ENCODE measurements at places on chromosomes 6 and 20.
A peak's percentile ranks its signal among the peaks of the same experiment; 100 is the strongest.

GRCh38 chr20:37918035-37918434 is 15.1 kb downstream of the VSTM2L start:
- DNase-seq, result no peak

- DNase-seq, result no peak
These were observed 5.6 kb upstream of the CHD6 start for GRCh38 chr20:41623625-41624375.

DNA sequence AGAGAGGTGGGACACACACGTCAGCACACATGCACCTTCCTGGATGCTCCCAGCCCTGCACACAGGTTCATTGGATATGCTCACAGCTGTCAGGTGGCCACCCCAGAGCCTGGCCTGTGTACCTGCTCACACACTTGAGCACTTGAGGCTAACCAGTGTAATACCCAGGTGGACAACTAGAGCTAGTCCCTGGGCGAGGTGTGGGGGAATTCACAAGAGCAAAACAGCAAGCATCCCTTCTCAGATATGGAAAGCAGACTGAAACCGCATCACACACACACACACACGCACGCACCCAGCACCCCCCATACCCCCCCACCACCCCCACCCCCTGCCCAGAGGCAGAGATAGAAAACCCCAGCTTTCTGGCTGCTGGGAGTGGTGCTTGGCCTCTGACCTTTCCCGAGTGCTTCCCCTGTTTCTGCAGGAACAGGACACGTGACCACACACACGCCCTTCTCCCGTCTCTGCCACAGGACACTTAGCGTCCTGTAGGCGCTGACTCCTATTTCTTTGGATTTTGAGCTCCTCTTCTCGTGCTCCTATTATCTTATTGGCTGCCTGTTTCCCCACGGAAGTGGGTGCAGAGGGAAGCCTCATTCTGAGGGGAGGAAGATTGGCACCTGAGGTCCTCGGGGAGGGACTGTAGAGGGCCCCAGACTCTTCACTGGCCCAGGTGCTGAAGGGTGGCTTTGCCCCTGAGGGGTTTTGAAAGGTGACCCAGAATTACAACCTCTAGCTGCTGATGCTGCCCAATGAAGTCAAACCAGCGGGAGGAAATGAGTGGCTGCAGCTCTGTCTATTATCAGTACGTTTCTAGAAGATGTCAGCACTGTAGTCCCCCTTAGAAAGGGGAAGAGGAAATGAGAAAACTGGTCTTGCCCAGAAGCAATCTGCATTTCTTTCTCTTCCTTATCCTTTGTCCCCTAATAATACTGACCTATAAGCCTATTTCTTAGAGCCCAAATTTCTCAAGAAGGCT is 65.8 kb downstream of the SYTL3 start:
- no peak for DNase-seq

DNA sequence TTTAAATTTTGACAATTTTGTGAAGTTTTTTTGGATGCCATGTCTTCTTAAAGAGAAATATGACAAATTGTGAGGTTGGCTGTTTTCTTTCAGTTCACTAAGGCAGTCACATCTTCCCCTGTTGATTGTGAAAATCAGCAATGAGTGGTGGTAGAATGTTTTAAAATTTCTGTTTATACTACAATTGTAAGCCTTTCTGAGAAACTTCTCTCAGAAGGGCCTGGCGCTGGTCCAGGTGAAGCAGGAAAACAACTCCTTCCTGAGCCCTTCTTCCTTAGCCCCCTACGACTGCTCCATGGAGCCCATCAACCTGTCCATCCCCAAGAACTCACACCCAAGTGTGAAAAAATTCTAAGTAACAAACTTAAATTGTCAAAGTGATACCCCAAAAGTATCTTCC is 80.6 kb downstream of the SSR1 start:
- no peak for DNase-seq

DNA sequence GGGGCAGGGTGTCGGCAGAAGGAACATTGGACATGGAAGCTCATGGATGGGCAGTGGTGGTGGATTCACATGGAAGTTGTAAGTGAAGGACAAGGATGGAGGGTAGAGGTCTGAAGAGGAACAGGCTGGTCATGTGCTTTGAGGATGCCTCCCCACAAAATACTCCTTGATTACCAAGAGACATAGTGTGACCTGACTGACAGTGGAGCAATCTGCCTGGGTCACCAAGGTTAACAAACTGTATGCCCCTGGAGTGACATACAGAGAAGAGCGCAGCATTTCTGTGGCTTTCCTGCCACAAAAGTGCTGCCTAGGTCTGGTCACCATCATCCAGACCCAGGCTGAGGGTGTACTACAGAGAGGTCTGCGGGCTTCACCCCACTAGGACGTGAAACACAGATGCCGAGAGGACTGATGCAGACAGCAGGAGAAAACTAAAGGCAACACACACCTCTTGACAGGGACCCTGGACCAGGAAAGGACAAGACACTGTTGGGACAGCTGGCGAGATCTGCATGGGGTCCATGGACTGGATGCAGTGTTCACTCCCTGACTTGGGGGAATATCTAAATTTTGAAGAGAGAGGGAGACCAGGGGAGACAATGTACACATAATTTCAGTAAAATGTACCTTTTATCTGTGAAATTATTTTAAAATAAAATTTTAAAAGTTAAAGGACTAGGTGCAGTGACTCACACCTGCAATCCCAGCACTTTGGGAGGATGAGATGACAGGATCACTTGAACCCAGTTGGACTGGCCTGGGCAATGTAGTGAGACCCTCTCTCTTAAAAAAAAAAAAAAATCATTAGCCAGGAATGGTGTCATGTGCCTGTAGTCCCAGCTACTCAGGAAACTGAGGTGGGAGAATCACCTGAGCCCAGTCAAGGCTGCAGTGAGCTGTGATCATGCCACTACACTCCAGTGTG is 64.9 kb downstream of the CSE1L start:
- DNase-seq, result no peak

- DNase-seq, result no peak
These were observed 38.7 kb upstream of the MTHFD1L start for GRCh38 chr6:150826788-150827187.

DNA sequence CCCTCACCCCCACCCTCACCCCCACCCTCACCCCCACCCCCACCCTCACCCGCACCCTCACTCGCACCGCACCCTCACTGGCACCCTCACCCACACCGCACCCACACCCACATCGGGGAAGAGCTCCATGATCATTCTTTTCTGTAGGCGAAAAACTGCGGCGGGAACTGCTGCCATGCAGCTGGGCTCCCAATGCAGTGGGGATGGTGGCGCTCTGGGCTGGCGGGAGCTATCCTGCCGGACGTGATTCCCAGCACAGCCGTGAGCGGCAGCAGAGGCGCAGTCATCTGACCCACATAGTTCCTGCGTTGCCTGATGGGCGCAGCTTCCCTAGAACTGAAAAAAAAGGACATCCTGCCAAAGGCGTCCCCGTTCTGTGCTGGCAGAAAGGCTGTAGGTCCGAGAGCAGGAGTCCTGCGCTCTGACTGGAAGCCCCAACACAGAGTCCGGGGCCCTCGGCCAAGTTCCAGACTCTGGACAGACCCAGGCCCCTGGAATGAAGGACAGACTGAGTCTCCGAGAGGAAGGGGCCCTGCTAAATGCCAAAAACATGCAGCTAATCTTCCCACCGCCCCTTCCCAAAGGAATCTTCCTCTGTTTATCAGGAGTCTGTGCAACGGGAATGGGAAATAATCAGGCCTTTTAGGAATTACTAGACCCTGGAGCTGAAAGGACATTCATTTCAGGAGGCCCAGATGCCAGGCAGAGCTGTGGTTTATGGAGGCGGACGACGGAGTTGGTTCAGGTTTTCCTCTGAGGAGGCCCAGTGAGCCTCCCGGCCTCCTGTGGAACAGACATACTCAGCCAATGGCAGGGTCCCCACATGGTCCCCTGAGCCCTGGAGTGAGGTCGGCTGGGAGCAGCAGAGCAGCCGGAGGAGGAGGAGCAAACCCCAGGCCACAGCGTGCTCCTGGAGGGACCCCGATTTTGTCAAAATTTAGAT is 14.1 kb upstream of the TCFL5 start:
- peak; percentile 43 for DNase-seq

GRCh38 chr6:10194816-10195672 is 219.8 kb downstream of the TFAP2A start:
- no peak for DNase-seq

GRCh38 chr6:90131125-90131524 is 165.5 kb downstream of the BACH2 start:
- no peak for DNase-seq

DNA sequence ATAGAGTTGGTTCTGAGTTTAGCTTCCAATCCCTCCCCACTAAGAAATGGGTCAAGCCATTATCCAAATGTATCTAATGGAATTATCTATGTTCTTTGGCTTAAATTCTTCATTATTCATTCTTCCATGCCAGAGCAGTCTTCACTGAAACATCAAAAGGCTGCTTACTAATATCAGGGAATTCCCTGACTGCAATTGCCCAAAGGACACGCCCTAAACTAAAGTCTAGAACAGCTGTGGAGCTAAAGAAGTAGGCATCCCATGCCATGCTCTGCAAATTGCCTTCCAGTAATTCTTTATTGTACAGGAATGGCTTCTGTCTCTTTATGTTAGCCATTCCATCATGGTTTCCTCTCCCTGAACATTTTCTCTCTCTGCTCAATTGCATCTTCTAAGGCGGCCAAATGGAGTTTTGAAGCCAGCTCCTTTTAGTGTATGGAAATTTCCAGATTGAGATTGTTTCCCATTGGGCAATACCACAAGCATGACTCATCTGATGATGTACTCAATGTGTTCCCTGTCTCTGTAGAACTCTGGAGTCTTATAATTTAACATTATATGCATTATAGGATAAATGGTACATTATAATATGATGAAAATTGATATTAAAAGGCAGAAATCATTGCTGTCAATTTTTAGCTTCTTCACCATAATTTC is 28.8 kb upstream of the TSHZ2 start:
- no peak for DNase-seq

- DNase-seq, result no peak
These were observed 51.1 kb upstream of the TRDN start for GRCh38 chr6:123687864-123688263.

- peak; percentile 56 for DNase-seq
These were observed 18.6 kb downstream of the TAB2 start for GRCh38 chr6:149335924-149336608.

DNA sequence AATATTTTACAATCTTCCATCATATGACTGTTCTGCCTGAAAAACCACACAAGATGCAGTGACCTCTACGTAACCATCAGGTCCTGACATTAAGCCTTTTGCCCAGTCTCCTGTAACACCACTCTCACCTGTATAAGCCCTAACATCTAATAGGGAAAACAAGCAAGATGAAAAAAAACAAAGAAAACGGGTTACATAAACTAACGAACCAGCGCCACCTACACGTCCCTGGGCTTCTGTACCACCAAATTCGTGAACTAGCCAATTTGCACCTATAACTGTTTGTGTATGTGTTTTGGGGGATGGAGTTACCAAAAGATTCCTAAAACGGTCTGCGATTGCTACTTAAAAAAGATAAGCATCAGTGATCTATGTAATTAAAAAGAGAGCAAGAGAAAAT is 70.2 kb downstream of the BLOC1S5 start:
- DNase-seq, result no peak

DNA sequence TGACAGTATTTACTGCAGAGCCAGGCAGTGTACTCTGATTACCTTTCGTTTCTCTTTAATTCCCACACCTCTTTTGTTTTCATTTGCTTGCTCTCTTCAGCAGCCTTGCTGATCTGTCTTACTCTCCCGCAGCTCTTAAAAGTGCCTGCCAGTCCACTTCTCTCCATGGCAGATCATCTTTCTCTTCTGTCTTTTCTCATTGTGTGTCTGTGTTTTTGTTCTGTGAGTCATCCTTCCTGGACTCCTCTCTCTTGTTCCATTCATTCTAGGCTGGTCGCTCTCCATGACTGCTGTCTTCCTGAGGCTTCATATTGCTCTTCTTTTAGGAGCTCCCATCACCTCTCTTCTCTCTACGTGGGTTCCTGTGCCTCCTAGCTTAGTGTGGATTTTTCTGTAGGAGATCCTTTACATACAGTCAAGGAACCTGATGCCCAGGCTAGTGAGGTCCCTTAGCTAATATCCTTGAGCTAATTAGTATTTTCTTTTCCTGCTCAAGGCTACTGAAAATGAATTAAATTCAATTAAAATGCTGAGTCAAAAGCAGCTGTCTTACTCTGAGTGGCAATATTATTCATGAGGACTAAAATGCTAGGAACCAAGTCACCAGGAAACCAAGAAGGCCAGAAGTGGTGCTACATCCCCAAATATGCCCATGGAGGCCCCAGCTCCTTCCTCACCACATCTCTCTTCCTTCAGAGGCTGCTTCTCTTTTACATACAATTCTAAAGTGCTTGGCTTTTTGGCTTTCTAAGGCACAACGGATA is 86.1 kb downstream of the SLX4IP start:
- DNase-seq, result no peak

DNA sequence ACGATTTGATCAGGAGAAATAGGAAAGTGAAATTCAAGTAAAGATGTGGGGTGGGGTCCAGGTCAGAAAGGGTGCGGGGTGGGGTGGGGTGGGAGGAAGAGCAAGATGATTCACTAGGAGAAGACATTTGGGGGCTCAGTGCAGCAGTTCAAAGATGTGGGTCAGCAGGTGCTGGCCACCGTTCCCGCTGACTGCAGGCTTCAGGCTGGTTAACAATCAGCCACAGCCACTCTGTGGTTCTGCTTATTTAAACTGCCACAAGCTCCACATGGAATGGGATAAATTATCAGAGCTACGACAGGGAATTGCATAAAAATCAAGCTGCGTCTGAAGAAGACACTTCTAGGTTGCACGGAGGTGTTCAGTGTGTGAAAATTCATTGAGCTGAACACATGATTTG is 49.4 kb downstream of the TRAM2 start:
- no peak for DNase-seq

GRCh38 chr20:38156888-38157634 is 8.0 kb downstream of the TGM2 start:
- no peak for DNase-seq

- no peak for DNase-seq
These were observed 15.6 kb downstream of the FAM83D start for GRCh38 chr20:38941726-38942389.

- no peak for DNase-seq
These were observed 34.4 kb upstream of the KIF16B start for GRCh38 chr20:16607364-16608276.

- no peak for DNase-seq
These were observed 145.6 kb downstream of the GRM4 start for GRCh38 chr6:34000281-34000680.

GRCh38 chr6:72966628-72967280 is 258.5 kb downstream of the KHDC1L start:
- no peak for DNase-seq

GRCh38 chr6:16730738-16731477 is 30.4 kb downstream of the ATXN1 start:
- DNase-seq, result no peak
